D341Med (cell line): ENCODE measurements at places on chromosomes 7 and 10.

- DNase-seq = no peak
These were observed 148.4 kb downstream of the CPEB3 start for GRCh38 chr10:92142512-92142911.

- DNase-seq = no peak
These were observed 75.9 kb upstream of the ZNF746 start for GRCh38 chr7:149573519-149573918.

GRCh38 chr7:155234158-155234492, 63.6 kb upstream of the INSIG1 start:
- DNase-seq = no peak

DNA sequence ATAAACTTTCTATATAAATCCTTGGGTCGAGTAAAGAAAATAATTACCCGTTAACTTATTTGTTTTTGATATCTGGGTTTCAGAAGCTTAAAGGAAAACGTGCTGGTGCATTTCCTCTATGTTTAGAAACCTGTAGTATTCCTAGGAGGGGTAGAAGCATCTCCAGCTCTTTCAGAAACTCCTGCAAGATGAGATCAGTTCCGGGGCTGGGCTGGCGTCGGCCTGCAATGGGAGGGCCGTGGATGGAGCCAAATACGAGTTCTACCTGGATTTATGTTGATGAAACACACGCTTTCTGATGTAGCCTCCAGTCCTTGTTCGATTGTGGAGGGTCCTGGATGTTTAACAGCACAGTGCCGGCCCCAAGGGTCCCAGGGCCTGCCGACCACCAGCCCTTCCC, 35.8 kb upstream of the DIP2C start:
- no peak for DNase-seq

- no peak for DNase-seq
These were observed 66.4 kb upstream of the GDF10 start for GRCh38 chr10:47233631-47234030.

DNA sequence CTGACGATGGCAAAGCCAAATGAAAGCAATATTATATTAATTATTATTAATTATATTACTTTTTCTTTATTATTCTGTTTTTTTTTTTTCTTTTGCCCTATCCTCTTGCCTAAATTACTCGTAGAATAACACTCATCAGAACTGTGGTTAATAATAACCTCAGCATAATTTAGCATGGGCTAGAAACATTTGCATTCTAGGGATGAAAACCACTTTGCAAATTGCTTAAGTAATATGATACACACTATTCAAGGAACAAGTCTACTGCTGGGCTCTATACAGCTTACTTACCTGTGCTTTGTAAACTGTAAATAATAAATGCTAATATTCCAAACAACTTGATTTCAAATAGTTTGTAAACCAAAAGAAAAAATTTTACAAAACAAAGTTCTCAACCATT, 375.8 kb downstream of the HGF start:
- no peak for DNase-seq

- no peak for DNase-seq
These were observed 94.5 kb downstream of the ETV1 start for GRCh38 chr7:13894954-13895353.

DNA sequence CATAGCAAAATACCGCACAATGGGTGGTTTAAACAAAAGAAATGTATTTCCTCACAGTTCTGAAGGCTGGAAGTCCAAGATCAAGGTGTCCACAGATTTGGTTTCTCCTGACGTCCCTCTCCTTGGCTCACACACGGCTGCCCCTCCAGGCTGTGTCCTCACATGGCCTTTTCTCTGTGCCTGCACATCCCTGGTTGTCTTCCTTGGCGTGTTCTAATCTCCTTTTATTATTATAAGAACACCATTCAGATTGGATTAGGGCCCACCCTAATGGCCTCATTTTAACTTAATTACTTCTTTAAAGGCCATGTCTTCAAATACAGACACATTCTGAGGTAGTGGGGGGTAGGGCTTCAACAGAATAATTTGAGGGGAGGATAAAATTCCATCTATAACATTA, 87.9 kb downstream of the FZD1 start:
- DNase-seq = peak; percentile 59

DNA sequence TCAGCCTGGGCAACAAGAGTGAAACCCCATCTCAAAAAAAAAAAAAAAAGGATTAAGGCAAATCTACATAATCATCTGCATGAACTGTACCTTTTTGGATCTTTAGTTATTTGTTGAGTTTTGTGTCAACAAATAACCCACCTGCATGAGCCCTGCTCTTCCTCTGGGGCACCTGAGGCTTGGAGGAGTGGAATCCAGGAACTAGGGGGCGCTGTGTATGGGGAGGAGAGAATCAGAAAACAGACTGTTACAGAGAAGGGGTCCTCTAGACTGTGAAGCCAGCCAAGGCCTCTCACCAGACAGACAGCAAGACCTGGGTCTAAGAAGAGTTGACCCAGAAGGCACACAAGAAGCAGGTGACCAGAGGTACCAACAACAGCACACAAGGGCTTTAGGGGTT, 682.8 kb upstream of the NRP1 start:
- DNase-seq = no peak
